ENCODE measurements at places on chromosomes 1 and 21. TPM values are rescaled to one million over a fixed set of nuclear protein-coding genes. Genes with fewer than 3 reads are reported as not detected.

TCEA3 gene
- 11.3 TPM for total RNA-seq

STIL gene
- total RNA-seq: 0.11 TPM

RAB29 gene
- 18.0 TPM for total RNA-seq

SPRR2F gene
- not detected for total RNA-seq

GRCh38 chr1:55718758-55719671, 503.9 kb upstream of the USP24 start:
- no peak overlapping the region for H3K4me3 ChIP-seq
- peak overlapping the region; percentile 72 for H3K27ac ChIP-seq
- peaks cover 8% of the 10 kb centered on the region for H3K4me1 ChIP-seq
- H3K36me3 ChIP-seq: no peaks in the 10 kb centered on the region

DNA sequence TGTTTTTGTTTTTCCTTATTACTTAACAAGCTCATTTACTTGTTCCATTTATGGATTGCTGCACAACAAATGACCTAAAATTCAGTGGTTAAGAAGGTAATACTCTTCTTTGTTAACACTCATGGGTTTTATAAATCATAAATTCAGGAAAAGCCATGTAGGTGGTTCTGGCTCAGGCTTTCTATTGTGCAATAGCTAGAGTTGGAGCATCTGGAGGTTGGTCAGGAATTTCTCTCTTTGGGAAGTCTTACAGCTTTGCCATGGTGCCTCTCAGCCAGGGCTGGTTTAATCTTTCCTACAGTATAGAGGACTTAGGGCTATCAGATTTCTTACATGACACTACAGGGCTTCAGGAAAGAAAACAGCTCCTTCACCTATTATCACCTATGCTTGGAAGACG, 1677.1 kb downstream of the KCNT2 start:
- no peaks in the 10 kb centered on the region for H3K36me3 ChIP-seq
- H3K27ac ChIP-seq: no peak overlapping the region
- no peak overlapping the region for H3K4me3 ChIP-seq
- no peaks in the 10 kb centered on the region for H3K27me3 ChIP-seq

- DNase-seq: no peak
- no peaks in the 10 kb centered on the region for H3K4me1 ChIP-seq
- no peaks in the 10 kb centered on the region for H3K27me3 ChIP-seq
Observed at GRCh38 chr21:20459838-20460237, 538.4 kb upstream of the NCAM2 start.

- peaks cover 28% of the 10 kb centered on the region for H3K27me3 ChIP-seq
- peaks cover 20% of the 10 kb centered on the region for H3K4me1 ChIP-seq
- H3K36me3 ChIP-seq: no peaks in the 10 kb centered on the region
Observed at GRCh38 chr1:155086128-155086741, 7.6 kb downstream of the EFNA3 start.

DNA sequence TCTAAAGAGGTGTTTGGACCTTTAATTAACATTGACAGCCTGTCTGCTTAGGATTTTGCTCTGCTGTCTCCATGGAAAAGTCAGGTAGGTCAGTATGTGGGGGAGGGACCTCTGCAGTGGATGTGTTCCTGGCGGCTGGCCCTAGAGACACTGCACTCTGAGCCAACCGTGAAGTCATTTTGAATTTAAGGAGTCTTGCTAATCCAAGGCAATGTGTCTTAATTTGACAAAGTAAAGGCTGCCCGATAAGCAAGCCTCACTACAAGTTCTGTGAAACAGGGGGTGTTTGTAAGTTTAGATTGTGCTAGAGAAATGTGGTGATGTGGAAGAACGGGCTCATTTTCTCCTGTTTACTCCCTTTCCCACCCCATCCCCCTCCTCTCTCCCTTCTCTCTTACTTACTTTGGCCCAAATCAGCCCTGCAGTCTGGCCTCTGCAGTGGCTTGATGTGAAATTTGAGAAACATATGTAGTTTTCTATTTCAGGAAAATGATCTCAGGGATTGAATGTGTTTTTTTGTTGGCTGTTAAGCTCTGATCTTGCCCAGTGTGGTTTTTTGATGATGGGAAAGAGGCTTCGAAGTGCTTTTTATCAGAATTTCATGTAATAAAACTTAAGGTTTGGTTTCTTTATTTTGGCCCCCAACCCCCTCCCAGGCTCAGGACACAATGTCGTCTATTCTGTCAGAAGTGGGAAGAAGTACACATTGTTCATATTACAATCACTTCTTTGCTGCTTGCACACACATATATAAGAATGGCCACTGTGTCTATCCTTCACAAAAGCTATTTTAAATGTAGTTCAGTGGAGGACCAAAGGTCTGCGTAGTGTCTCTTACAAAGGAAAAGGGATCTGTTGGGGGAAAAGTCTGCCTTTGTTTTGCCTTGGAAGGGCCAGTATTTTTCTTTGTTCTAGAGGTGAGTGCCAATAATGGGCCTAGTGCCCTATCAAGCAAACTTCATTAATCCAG, 96.6 kb downstream of the FGGY start:
- peak; percentile 94 for DNase-seq
- H3K27me3 ChIP-seq: no peaks in the 10 kb centered on the region
- H3K4me3 ChIP-seq: no peak overlapping the region
- H3K27ac ChIP-seq: peak overlapping the region; percentile 91
- H3K4me1 ChIP-seq: peaks cover 7% of the 10 kb centered on the region

GRCh38 chr1:147608596-147608995, 61.7 kb downstream of the ACP6 start:
- H3K4me3 ChIP-seq: no peak overlapping the region
- peaks cover 21% of the 10 kb centered on the region for H3K36me3 ChIP-seq
- no peak overlapping the region for H3K27ac ChIP-seq
- no peak for DNase-seq

DNA sequence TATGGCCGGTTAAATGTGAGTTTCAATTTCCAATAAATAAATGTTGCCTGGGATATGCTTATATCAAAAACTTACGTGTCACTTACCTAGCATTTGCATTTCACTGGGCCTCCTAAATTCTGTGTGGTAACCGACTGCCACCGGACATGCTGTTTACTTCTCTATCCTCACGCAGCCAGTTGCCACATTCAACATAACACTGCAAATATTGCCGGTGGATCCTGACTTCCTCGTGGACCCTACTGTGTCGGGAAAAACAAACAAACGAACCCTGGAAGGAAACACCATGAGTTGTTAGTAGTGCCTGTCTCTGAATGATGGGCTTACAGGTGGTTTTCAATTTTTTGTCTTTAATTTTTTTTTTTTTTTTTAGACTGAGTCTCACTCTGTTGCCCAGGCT, 54.1 kb downstream of the RIPK4 start:
- H3K27me3 ChIP-seq: no peaks in the 10 kb centered on the region
- no peak overlapping the region for H3K27ac ChIP-seq
- H3K4me1 ChIP-seq: no peaks in the 10 kb centered on the region
- no peak for DNase-seq
- H3K4me3 ChIP-seq: no peak overlapping the region
- H3K36me3 ChIP-seq: no peaks in the 10 kb centered on the region

DNA sequence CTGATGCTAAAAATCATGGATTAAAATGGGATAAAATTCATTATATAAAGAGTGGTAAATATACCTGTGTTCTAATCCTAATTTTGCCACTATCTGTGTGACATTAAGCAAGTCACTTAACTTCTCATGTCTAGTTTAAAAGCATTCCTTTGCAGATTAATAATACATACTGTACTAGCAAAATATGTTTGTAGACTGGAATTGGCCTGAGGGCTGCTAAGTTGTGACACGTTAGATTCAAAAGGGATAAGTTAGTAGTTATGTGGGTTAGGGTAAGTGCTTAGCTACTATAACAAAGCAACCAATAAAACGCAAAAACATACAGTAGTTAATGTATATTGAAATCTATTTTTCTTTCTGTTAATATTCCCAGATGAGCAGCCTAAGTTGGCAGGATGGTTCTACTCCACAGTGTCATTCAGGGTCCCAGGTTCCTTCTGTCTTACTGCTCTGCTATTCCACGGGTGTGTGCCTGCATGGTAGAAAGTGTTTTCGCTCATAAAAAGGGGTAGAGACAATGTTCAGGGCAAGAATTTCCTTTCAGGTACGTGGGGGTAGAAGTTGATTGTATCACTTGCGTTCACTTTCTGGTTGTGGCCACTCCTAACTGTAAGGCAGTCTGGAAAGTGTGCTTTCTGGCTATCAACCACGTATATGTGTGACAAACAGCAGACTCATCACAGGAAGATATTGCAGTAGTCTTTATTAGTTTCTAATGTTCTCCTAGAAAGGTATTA, 239.8 kb downstream of the NFIA start:
- peak overlapping the region; percentile 1 for H3K27ac ChIP-seq
- H3K4me3 ChIP-seq: no peak overlapping the region
- peaks cover 17% of the 10 kb centered on the region for H3K4me1 ChIP-seq
- no peaks in the 10 kb centered on the region for H3K27me3 ChIP-seq
- no peak for DNase-seq

GRCh38 chr1:245056913-245057312, 97.9 kb upstream of the KIF26B start:
- H3K27ac ChIP-seq: no peak overlapping the region
- no peaks in the 10 kb centered on the region for H3K4me1 ChIP-seq
- H3K4me3 ChIP-seq: no peak overlapping the region
- no peak for DNase-seq
- no peaks in the 10 kb centered on the region for H3K27me3 ChIP-seq

DNA sequence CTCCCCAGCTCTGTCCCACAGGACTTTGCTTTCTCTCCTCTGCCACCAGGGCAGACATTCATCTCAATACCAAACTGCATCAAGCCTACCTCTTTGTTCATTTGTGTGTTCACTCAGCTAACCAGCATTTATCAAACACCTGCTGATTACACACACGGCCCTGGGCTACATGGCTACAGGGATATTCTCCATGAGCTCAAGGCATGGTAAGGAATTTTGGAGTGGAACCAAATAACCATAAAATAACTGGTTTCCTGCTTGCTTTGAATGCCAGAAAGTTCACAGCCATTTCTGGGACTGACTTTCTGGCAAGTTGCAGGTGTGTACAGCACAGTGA, 54.6 kb downstream of the LDLRAD2 start:
- H3K27me3 ChIP-seq: no peaks in the 10 kb centered on the region
- H3K27ac ChIP-seq: no peak overlapping the region
- H3K36me3 ChIP-seq: peaks cover 77% of the 10 kb centered on the region
- H3K4me3 ChIP-seq: no peak overlapping the region
- DNase-seq: no peak
- peaks cover 13% of the 10 kb centered on the region for H3K4me1 ChIP-seq

- H3K27me3 ChIP-seq: no peaks in the 10 kb centered on the region
- DNase-seq: no peak
- no peak overlapping the region for H3K27ac ChIP-seq
- no peak overlapping the region for H3K4me3 ChIP-seq
Observed at GRCh38 chr1:36751525-36751924, 268.8 kb upstream of the CSF3R start.

DNA sequence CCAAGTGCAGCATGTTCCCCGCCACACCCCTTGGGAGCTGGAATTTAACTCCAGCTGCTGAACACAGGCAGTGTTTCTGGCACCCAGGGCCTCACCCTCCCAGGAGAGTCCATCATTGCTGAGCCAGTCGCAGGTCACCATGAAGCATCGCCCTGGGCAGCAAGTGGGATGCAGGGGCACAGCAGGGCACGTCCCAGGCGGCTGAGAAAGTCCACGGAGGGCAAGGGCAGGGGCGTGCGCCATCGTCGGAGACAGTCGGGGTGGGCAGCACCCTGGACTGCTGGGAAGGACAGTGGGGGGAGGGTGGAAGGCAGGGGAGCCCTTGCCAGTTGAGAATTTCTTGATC, 69.2 kb upstream of the PDE9A start:
- H3K4me1 ChIP-seq: no peaks in the 10 kb centered on the region
- H3K27ac ChIP-seq: no peak overlapping the region
- DNase-seq: no peak
- no peaks in the 10 kb centered on the region for H3K36me3 ChIP-seq
- no peaks in the 10 kb centered on the region for H3K27me3 ChIP-seq

- no peak overlapping the region for H3K27ac ChIP-seq
- no peaks in the 10 kb centered on the region for H3K4me1 ChIP-seq
- H3K4me3 ChIP-seq: no peak overlapping the region
- no peak for DNase-seq
Observed at GRCh38 chr1:43505077-43505780, 25.5 kb upstream of the PTPRF start.

DNA sequence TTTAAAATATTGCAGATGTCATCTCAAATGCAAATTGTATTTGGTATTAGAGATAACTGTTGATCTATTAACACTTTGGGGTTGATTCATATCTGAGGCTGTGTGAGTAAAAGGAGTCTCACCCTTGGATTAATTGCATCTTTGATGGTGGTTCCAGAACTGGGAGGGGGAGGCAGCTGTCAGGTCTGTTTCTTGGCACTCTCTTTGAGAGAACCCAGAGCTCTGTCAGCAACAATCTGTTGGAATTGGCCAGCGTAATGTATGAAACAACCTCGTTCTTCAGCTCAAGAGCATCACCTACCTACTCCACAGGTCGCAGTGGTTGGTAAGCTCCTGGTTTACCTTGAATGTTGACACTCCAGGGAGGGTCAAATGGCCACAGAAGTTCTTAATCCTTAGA, 424.1 kb downstream of the CAMTA1 start:
- H3K27ac ChIP-seq: no peak overlapping the region
- no peak for DNase-seq
- H3K4me1 ChIP-seq: no peaks in the 10 kb centered on the region
- H3K27me3 ChIP-seq: no peaks in the 10 kb centered on the region
- no peak overlapping the region for H3K4me3 ChIP-seq

DNA sequence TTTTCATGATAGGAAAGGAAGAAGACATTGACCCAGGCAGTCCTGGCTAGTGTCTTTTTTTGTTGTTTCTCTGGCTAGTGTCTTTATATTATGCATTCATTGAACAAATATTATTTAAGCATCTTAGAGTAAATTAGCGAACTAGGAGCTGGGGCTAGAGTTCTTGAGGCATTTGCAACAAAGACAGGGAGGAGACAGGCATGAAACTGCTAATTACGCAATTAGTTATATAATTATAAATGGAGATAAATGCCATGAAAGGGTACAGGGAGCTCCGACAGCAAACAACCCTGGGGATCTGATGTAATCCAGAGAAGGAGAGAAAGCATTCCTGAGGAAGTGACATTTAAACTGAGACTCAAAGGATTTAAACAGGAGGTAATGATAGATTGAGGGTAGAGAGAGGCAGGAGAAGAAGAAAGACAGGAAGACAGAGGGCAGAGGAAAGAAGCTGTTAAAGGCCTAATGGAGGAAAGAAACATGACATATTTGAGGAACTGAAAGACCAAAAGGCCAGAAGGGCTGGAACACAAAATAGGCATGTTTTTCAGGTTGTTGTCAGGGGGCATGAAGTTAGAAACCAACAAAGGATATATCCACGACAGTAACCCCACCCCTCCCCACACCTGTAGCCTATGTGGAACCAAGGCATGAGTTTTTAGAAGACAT, 99.5 kb upstream of the GJB5 start:
- no peaks in the 10 kb centered on the region for H3K36me3 ChIP-seq
- H3K27ac ChIP-seq: no peak overlapping the region
- H3K4me1 ChIP-seq: no peaks in the 10 kb centered on the region

- peaks cover 10% of the 10 kb centered on the region for H3K4me1 ChIP-seq
- no peaks in the 10 kb centered on the region for H3K27me3 ChIP-seq
- H3K36me3 ChIP-seq: no peaks in the 10 kb centered on the region
- H3K27ac ChIP-seq: no peak overlapping the region
Observed at GRCh38 chr1:9066945-9067807, 2.3 kb downstream of the SLC2A5 start.

- no peak overlapping the region for H3K27ac ChIP-seq
- no peaks in the 10 kb centered on the region for H3K4me1 ChIP-seq
- H3K4me3 ChIP-seq: no peak overlapping the region
- H3K36me3 ChIP-seq: no peaks in the 10 kb centered on the region
Observed at GRCh38 chr1:20476265-20477038, 9.6 kb downstream of the CAMK2N1 start.
